ENCODE measurements at places on chromosomes 11 and 22.

DNA sequence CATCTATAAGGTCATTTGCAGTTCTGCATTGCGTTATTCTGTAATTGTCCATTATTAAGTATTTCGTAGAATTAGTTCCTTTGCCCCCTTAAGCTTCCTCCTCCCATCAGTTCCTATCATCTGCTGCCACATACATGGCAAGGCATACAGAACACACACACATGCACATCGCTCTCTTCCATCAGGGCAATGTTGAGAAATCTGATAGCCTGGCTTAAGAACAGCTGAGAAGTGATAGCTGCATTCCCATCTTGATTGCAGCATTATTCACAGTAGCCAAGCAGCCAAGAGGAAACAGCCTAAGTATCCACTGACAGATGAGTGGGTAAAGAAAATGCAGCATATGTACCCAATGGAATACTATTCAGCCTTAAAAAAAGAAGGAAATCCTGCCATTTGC, 186.8 kb upstream of the CADM1 start:
- no peak for DNase-seq

- no peak for DNase-seq
These were observed 736.2 kb downstream of the BRD1 start for GRCh38 chr22:49091451-49091850.

GRCh38 chr11:22711071-22711770, 44.8 kb downstream of the GAS2 start:
- no peak for DNase-seq

DNA sequence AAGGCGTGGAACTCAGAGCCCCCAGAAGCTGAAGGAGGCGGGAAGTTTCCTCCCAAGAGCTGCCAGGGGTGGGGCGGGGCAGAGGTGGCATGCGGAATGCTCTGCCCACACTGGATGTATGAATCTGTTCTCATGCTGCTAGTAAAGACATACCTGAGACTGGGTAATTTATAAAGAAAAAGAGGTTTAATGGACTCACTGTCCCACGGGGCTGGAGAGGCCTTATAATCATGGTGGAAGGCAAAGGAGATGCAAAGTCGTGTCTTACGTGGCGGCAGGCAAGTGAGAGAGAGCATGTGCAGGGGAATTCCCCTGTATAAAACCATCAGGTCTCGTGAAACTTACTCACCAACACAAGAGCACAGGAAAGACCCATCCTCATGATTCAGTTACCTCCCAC, 57.6 kb downstream of the SMIM38 start:
- no peak for DNase-seq

DNA sequence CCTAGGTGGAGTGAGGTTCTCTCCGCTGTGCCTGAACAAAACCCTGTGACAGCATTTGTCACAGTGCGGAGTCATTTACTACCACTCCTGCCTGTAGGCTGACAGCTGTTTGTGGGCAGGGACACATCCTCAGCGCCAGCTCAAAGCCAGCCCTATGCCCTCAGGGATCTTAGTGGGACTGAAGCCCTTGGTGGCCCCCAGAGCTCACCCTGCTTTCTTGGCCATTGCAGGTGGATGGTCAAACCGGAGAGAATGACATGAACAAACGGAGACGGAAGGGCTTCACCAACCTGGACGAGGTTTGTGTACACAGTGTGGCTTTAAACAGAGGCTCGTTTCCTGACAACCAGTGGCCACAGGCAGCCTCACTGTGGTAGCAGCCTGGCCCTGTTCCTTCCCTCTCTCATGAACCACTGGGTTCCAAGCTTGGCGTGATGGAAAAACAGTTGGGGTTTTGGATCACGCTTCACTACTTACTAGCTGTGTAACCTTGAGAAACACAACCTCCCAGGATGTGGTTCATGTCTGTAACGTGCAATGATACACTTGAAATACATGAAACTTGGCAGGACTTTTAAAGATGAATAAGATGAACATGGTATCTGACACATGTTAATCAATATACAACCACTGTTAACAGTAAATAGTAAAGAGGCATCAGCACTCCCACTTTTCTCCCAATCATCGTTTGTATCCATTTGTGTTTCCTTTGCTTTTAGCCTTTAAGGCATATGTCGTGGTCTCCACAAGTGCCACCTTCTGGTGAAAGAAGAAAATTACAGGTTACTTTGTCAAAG, 125.8 kb downstream of the MICAL2 start:
- DNase-seq = peak; percentile 13

- DNase-seq = no peak
These were observed 847.1 kb downstream of the OPCML start for GRCh38 chr11:132685174-132685611.

Measured in activated T-helper 9 cell treated with anti-CD3 and anti-CD28 coated beads, Interleukin-2, amount 50 U/mL, for 16 hours (primary cell).